ENCODE measurements at places on chromosomes 7 and 10.

GRCh38 chr7:22060863-22061262 is 115.2 kb upstream of the CDCA7L start:
- no peak for DNase-seq

- DNase-seq = no peak
Observed at GRCh38 chr7:159126311-159127260, 18.1 kb downstream of the VIPR2 start.

DNA sequence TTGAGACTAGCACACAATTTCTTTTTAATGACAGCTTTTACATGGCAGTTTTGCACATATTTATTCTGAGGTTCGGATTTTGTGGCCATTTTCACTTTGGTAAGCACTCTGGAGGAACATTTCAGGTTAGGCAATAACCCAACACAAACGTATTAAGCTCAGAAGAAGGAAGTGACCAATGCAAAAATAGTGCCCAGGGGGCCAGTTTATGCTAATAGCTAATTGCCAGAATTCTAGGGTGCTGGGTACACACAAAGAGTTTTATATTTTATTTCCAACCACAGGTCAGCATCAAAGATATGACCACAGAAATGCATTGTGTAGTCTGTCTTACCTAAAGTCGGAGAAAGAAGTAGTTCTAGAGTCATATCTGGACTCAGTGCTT is 8.4 kb upstream of the AGR2 start:
- no peak for DNase-seq

GRCh38 chr10:72329290-72330068 is 25.2 kb downstream of the DNAJB12 start:
- DNase-seq = no peak

DNA sequence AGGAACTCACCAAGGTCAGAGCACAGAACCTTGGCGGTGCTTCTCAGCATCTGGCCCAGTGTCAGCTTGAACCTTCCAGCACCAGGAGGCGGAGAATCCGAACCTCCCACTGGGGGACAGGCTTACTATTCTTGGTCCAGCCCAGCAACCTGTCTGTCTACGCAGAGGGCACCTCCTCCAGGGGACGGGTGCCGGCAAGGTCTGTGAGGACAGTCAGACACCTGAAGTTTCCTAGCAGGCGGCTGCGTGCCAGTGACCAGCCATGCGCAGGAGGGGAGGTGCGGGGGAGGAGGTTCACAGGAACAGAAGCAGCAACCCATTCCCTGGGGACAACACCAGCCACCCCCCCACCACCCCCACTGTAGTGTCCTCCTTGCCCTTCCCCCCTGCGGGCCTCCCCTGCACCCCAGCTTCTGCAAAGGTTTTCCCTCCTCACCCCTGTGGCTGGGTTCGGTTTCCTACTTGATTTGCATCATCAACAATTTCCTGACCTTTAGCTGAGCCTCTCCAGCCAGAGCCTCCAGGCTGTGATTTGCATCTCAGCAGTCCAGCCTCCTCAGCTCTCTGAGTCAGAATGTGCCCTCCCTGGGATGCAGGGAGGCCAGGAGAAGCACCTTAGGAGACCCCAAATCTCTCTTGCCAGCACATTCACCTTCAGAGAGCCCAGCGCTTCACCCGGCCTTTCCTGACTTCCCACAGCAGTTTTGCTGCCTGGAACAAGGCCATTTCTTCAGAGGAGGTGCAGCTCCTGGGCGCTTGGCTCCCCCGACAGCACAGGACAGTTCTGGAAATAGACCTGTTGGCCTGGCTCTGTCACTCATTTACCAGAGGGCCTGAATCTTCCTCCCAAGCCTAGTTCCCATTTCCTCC is 107.5 kb upstream of the NPS start:
- peak; percentile 82 for DNase-seq

GRCh38 chr10:71092812-71093401 is 119.5 kb upstream of the UNC5B start:
- DNase-seq = peak; percentile 17

GRCh38 chr10:87763086-87763861 is 54.8 kb downstream of the ATAD1 start:
- no peak for DNase-seq

- DNase-seq = no peak
Observed at GRCh38 chr7:69374044-69374425, 224.2 kb upstream of the AUTS2 start.
